Hypothalamus (tissue), 51 donors: ENCODE measurements at places on chromosomes 1 and 21.

- no peak for DNase-seq
Measured at GRCh38 chr1:186194107-186194756, 180.8 kb downstream of the TPR start.

- DNase-seq = no peak
Measured at GRCh38 chr1:156281281-156281680, 1.3 kb downstream of the SMG5 start.

DNA sequence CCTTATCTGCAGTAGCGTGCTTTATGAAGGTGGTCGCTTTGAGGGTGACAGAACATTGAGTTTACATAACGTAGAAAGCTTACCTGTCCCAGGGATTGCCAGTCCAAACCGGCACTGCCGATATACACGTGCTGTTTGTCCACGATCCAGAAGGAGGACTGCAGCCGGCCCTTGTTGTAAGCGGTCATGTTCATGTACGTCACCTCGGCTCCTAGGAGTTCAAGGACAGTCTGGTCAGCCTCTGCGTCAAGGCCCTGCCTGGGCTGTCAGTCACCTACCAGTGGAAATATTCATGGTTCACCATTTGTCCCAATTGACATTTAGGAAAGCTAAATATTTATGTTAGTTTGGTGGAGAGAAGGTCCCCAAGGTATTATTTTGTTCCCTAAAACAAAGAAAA is 221.0 kb upstream of the MAP1LC3C start:
- no peak for DNase-seq

GRCh38 chr1:236021424-236022135 is 43.3 kb downstream of the NID1 start:
- DNase-seq = no peak

GRCh38 chr1:116911188-116911553 is 1.5 kb downstream of the PTGFRN start:
- no peak for DNase-seq

- DNase-seq = no peak
Measured at GRCh38 chr1:226991920-226992319, 51.8 kb downstream of the COQ8A start.
